ENCODE measurements at places on chromosomes 3 and 15. TPM values are rescaled to one million over a fixed set of nuclear protein-coding genes. Genes with fewer than 3 reads are reported as not detected.

The C3orf22 gene
- not detected for total RNA-seq

The FOXB1 gene
- not detected for total RNA-seq

The CNTN4 gene
- total RNA-seq: not detected

The JMJD7 gene
- total RNA-seq: 5.0 TPM

The COLQ gene
- 0.66 TPM for total RNA-seq

The PLA1A gene
- total RNA-seq: not detected

The SLC38A3 gene
- not detected for total RNA-seq

The ZMAT3 gene
- 47.6 TPM for total RNA-seq

The TFRC gene
- 149 TPM for total RNA-seq

The FXR1 gene
- 238 TPM for total RNA-seq

The C3orf85 gene
- total RNA-seq: not detected

The LEO1 gene
- total RNA-seq: 23.8 TPM

The ZNF860 gene
- 1.0 TPM for total RNA-seq

The STAC gene
- total RNA-seq: 2.5 TPM

The LRRN1 gene
- total RNA-seq: under 0.01 TPM

The VIPR1 gene
- not detected for total RNA-seq

The FEZF2 gene
- not detected for total RNA-seq

The SUMF1 gene
- total RNA-seq: 95.1 TPM

The LMCD1 gene
- total RNA-seq: 41.8 TPM

The LRRIQ4 gene
- not detected for total RNA-seq

The EXD1 gene
- not detected for total RNA-seq

The GBE1 gene
- total RNA-seq: 255 TPM

The ABHD17C gene
- total RNA-seq: 14.7 TPM

The STRC gene
- total RNA-seq: 0.17 TPM

The BLM gene
- 0.33 TPM for total RNA-seq

The LRRC49 gene
- 29.4 TPM for total RNA-seq

The PRKAR2A gene
- total RNA-seq: 34.9 TPM

The NEK11 gene
- 11.6 TPM for total RNA-seq

The ABI3BP gene
- 21.2 TPM for total RNA-seq

The SLC12A1 gene
- total RNA-seq: not detected

The RETNLB gene
- total RNA-seq: not detected

The SPSB4 gene
- total RNA-seq: not detected

The TNNC1 gene
- total RNA-seq: not detected

The SERPINI2 gene
- not detected for total RNA-seq

The NMNAT3 gene
- 0.83 TPM for total RNA-seq

The MUSTN1 gene
- total RNA-seq: not detected

The ATP8B4 gene
- 3.2 TPM for total RNA-seq

The BNC1 gene
- 7.9 TPM for total RNA-seq
